ENCODE measurements at places on chromosomes 1 and 21.

- DNase-seq: no peak
Measured at GRCh38 chr1:26854906-26855305, 8.0 kb upstream of the SFN start.

DNA sequence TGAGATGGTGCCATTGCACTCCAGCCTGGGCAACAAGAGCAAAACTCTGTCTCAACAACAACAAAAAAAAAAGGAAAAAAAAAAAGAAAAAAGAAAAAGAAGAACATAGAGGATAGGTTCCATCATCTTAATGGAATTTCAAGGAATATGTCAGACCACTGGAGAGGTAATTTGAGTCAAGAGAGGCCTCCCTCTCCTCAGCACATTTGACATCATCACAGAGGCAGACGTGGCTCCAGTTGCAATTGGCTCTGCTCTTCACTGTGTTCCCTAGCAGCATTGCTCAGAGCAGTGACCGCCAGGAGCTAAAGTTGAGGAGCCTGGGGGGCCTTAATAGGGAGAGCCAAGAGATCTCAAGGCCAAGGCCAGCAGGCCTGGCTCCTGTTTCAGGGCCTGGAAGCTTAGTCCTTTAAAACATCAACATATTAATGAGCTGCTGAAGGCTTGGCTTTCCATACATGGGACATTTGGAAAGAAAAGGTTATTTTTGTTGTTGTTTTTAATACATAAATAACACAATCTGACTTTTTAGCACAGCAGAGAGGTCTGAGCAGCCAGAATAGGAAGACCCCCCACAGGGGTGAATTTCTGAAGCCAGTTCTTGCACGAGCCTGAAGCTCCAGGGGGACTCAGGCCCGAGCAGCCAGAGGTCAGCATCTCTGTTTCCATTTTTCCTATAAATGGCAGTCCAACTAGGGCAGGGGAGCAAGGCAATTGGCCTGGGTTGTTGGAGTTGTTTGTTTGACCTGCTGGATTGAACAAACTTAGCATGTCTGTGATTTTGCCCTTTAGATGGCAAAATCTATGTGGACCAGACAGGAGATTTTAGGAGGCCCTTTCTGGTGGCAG lies 118.3 kb upstream of the FGGY start:
- no peak for DNase-seq

- no peak for DNase-seq
Measured at GRCh38 chr1:231493421-231494185, 34.9 kb upstream of the TSNAX start.

GRCh38 chr1:114167226-114167625 lies 13.6 kb upstream of the SYT6 start:
- DNase-seq: no peak

GRCh38 chr1:240768979-240769378 lies 157.0 kb upstream of the GREM2 start:
- DNase-seq: no peak

DNA sequence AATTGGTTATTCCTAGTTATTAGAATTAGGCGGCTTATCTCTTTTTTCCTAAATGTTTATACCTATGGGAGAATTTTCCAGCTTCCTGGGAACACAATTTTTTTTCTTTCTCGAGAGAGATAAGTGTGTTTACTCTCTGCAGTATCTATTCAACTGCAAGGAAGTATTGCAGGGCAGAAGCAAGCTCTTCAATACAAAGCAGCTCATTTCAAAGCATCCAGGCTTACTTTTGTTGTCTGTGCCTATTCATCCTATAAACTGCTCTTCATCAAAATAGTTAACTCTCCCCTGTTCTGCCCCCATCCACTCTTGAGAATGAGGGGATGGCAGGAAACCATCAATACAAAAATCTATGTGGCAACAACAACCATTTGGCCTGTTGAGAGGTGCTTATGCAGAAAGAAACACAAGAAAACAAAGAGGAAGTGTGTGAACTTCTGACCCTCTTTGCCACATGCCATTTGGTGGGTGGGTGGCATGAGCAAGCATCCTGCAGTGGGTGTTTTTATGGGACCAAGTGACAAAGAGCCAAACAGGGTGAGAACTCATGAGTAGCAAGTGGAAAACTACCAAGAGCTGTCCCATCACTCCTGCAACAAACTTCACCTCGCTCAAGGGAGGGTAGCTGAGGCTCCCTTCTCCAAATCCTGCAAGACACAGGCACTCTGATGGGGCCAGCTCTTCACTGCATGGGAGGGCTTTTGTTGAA lies 50.6 kb upstream of the MRPS6 start:
- DNase-seq: no peak

- no peak for DNase-seq
Measured at GRCh38 chr1:21716169-21716568, 47.0 kb upstream of the RAP1GAP start.

DNA sequence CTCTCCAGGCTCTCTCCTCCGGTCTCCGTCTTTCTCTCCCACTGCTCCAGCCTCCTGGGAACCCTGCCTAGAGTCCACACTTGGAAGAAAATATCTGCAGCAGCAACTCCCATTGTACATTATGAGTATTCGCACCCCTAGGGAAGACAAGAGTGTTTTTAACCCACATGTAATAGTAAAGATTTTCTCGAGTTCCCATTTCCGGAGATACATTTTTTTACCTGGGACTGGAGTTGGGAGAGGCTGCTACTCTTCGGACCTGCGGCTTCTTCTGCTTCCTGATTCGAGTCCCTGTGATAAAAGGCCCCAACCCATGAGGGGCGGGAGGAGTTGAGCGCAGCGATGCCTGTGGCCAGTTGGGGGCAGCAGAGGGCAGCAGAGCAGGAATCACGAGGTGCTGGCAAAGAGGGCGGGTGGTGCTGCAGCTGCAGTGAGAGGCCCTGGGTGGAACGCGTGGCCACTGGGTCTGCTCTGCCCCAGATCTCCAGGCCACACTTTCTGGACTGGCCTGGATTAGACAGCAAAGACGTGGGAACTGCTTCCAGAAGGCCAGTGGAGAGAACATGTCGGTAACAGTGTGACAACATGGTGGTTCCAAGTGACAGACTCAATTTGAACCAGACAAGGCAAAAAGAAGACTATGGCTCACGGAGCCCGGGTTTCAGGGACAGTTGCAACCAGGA lies 221.0 kb upstream of the CSF3R start:
- DNase-seq: peak; percentile 16

DNA sequence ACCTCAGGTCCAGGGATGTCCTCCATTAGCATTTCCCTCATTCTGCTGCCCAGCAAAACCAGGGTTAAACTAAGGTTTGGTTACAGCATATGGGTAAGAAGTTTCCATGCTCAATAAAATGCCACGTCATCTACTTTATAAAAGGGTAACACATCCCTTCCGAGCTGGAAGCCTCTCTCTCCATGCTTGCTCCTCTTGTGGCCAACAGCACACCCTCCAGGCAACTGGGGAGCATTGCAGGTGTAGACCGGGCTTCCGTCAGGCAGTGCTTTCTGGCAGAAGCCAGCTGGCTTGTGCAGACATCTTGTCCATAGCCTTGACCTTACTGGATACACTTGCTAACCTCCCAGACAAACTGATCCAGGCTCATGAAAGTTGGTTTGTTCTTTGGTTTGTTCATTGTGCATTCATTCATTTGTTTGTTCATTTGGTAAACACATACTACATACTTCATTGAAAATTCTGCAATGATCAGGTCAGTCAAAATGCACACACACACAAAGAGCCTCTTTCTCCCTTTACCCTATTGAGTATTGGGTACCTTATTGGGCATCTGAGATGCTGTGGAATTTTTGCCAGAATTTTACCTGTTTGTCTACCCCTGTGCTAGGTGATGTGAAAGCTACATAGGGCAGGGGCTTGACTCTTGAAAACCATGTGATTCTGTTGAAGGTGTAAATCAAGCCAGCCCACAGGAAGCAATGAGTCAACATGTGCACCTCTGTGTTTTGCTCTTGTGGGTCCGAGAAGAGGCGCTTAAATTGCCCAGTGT lies 422.8 kb downstream of the CAMTA1 start:
- DNase-seq: peak; percentile 43

DNA sequence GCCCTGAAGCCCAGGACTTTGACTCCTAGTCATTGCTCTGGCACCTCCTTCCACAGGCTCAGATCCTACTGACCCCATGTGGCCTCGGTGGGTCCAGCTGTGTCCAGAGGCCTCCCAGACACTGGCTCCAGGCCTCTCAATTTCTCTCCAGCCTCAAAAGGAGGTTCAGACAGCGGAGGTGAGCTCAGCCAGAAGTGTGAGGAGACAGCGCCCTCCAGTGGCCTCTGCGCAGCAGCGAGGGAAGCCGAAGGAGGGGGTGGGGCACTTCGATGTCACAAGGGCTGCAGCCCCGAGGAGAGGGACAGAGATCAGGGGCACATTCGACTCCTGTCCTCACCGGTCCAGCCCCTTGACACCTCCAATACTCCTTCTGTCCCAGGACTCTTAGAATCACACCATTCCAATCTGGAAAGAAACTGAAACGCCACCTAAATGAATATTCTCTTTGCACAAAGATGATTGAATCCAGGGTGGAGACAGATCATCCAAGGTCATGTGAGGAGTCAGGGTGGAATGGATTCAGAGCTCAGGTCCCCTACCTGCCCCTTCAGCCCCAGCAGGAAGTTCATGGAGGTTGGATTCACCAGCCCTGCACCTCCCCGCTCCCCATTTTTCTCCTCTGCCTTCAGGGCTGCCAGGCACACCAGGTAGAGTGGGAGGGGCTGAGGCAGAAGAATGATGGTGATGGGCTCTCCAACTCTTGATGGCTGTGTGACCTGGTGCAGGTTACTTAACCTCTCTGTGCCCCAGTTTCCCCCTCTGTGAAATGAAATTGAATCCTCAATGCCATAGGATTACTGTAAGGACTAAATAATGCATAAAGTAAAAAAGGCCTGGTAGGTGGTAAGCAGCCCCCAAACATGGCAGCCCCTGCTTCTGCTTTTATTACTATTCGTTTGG lies 34.8 kb upstream of the ZBTB40 start:
- peak; percentile 33 for DNase-seq

- no peak for DNase-seq
Measured at GRCh38 chr1:163799190-163799805, 477.5 kb downstream of the NUF2 start.

GRCh38 chr1:925561-926421 lies 2.1 kb downstream of the SAMD11 start:
- DNase-seq: no peak

- DNase-seq: no peak
Measured at GRCh38 chr1:19682257-19682656, 17.6 kb downstream of the HTR6 start.

GRCh38 chr1:29029667-29030066 lies 94.0 kb downstream of the TMEM200B start:
- no peak for DNase-seq

- no peak for DNase-seq
Measured at GRCh38 chr1:183163316-183163715, 22.7 kb upstream of the LAMC2 start.

DNA sequence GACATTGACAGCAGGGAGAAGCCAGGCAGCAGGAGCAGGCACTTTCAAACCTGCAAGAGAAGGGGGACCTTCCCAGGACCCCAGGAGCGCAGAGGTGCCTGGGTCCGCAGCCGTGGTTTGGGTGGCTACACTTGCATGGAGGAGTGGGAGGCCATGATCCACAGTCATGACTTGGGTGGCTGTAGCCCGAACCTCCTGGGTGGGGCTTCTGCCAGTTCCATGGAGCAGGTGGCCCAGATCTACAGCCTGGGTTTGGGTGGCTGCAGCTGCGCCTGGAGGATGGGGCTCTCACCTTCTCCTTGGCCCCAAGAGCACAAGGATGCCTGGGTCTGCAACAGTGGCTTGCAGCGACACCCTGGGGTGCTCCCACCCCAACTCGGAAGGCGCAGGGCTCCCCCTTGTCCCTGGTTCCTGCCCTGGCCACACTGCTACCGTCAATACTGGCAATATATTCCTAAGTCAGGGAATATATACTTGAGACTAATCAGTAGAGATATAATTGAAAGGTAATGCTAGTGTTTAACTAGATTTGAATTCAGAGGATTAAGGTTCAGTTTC lies 2.3 kb upstream of the OR6K6 start:
- DNase-seq: no peak

GRCh38 chr1:10693497-10694273 lies 102.8 kb downstream of the CASZ1 start:
- DNase-seq: peak; percentile 44

- no peak for DNase-seq
Measured at GRCh38 chr1:181259026-181259745, 170.7 kb downstream of the IER5 start.

DNA sequence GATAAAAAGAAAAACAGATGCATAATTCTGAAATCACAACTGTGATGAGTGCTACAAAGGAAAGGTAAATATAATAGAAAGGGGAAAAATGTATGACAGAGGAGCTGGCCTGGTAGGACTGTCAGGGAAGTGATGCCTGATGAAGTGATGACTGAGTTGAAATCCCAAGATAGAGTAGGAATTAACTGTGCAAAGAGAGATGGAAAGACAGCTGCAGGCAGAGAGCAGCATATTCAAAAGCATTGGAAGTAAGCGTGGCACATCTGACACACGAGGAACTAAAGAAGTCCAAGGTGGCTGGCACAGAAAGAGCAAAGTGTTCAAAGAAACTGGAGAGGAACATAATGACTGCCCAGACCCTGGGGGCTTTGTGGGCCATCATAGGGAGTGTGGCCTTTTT lies 121.6 kb upstream of the C1orf105 start:
- DNase-seq: no peak

DNA sequence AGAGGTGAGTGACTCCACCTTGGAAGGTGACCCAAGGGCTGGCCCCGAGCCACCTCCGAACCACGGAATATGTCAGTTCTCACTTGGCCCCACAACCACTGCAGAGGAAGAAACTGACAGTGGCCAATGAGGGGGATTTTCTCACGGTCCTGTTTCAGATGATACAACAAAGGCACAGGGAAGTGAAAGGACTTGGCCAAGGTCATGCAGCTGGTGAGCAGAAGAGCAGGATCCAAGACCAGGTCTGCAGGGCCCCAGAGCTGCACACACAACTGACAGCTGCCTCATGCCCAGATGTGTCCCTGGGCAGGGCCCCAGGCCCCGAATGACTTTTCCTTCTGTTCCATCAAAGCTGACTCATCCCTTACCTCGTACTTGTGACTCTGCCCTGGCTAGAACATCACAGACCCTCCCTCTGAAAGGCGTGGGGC lies 25.8 kb upstream of the EVA1B start:
- no peak for DNase-seq

DNA sequence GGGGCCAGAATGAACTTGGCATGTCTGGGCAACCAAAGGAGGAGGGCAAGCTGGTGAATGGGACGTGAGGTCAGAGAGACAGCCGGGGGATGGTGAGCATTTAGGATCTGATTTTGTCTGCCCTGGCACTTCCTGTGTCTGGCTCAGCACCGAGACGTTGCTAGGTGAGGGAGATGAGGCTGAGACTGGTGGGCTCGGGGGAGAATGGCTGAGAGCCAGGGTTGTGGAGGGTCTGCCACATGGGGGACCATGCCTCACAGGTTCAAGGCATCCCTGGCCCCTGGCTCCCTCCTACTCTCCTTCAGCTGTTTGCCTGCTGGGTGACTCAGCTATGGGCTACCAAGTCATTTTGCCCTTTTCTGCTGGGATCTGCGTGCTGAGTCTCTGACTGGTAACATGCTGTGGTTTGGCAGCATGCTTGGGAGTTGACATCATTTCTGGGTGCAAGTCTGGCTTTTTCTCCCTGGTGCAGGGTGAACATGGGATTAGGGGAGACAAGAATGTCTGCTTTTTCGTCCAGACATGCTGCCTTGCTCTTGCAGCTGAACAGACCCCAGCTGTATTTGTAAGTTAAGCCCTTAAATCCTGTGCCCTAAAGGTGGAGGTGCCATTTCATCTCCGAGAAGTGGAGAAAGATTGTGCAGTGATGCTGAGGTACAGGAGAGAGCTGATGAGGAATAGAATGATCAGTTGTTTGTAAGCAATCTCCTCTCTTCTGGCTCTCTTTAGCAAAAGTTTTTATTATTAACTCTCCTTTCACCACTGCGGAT lies 17.6 kb downstream of the GALNT2 start:
- DNase-seq: no peak

- no peak for DNase-seq
Measured at GRCh38 chr1:205692423-205692822, 12.1 kb upstream of the SLC45A3 start.

- no peak for DNase-seq
Measured at GRCh38 chr1:246351721-246352120, 155.4 kb downstream of the SMYD3 start.

Data from T-helper 2 cell (primary cell).